ENCODE measurements at places on chromosomes 1 and 21. TPM values are rescaled to one million over a fixed set of nuclear protein-coding genes. Genes with fewer than 3 reads are reported as not detected.
A peak's percentile ranks its signal among the peaks of the same experiment; 100 is the strongest.

ENTREP3 gene
- 60.8 TPM for total RNA-seq

CFHR1 gene
- 0.81 TPM for total RNA-seq

DNA sequence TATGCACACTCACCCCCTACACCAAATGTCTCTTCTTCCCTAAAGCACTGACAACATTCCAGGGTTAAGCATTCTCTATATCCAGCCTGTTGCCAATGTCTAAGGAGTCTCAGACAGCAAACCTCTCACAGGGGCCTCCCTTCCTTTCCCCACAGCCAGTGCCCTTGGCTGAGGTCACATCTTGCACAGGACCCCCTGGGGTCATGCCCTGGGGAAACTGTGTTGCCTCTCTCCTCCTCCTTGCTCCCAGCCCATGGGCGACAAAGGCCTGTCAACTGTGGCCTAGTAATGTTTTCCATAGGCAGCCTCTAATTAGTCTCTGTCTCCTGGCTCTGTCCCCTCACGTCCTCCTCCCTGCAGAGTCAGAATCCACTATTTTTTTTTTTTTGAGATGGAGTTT, 54.6 kb downstream of the NENF start:
- DNase-seq = no peak

SLC45A1 gene
- total RNA-seq = not detected

- no peak for DNase-seq
Observed at GRCh38 chr1:205630651-205631009, 1.2 kb downstream of the ELK4 start.

DNA sequence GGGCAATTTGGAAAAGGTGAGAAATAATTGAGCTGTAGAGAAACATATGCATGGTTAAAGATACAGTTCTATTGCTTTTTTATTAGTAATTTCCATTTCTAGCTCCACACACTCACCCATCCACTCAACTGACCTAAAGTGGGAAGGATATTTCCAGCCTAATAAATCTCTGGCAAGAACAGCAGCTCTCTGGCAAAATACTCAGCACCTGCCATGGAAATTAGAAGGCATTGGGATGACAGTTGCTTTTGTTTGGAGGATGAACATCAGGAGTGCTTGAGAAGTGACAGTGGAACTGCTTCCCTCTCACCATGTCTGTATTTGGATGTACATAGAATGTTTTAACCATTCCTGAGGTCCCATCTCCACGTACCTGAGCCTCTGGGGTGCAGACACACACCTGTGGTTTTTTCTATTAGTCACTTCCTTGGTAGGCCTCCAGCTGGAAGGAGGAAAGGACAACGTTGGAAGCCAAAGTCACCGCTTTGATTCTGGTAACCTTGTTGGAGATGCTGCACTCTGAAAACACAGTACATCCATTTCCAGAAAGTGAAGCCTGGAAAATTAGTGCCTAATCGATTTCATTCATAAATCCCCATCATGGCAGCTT, 62.3 kb upstream of the RUNX1 start:
- DNase-seq = peak; percentile 5

DNA sequence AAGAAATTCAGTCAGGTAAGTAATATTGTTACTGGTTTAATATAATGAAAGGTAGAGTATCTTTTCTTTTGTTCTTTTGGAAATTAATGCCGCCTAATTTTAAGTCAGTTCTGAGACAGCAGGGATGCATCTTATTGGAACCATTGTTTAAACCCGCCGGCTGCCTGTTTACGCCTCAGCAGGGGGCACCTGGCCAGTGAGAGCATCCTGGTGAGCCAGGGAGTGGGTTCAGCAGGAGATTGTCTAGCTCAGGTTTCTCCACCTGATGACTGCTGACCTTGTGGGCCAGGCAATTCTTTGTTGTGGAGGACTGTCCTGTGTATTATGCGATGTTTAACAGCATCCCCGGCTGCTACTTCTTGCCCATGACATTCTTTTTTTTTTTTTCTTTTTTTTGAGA, 30.2 kb downstream of the CHAF1B start:
- no peak for DNase-seq

DNA sequence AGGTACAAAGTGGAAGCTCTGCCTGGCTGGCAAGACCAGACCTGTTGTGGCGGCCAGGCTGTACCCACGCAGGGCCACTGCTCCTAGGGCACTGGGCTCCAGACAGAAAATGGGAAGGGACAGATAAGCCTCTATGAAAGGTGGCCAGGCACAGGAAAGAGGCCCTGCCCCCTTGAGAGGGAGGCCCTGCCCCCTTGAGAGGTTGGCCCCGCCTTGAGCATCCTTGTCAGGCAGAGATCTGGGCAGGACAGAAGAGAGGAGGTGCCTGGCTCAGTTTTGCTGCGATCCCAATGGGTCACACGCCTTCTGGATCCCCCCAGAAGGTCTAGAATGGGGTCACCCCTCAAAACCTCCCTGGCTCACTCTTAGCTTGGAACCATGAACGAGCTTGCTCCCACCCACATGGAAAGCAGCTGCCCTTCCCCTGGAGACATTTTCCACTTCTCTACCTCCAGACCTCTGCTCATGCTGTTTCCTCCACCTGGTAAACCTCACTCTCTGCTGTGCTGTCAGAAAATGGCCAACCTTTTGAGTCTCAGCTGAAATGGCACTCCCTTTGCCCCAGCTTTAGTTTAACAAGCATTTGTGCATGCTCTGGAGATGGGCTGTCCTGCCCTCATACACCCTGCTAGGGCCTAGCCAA, 17.5 kb upstream of the ECE1 start:
- DNase-seq = no peak

PKLR gene
- total RNA-seq = not detected

DNA sequence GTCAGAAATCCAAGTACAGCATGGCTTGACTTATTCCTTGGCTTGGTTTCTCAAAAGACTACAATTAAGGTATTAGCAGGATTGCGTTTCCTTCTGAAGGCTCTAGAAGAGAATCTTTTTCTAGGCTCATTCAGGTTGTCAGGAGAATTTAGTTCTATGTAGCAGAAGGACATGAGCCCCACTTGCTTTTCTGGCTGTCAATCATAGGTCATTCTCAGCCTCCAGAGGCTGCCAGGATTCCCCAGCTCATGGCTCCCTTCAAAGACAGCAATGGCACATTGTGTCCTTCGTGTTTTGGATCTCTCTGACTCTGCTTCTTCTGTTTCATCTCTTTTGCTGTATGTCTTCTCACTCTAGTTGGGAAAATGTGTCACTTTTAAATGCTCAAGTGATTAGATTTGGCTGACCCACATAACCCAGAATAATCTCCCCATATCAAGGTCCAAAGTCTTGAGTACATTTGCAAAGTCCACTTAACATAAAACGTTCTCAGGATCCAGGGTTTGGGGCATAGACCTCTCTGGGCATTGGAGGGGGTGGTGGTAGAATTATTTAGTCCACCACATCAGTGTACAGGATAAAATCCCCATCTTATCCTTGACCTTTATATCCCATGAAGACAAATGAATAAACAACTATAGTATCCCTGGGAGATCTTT, 126.7 kb upstream of the BCL9 start:
- no peak for DNase-seq

DNA sequence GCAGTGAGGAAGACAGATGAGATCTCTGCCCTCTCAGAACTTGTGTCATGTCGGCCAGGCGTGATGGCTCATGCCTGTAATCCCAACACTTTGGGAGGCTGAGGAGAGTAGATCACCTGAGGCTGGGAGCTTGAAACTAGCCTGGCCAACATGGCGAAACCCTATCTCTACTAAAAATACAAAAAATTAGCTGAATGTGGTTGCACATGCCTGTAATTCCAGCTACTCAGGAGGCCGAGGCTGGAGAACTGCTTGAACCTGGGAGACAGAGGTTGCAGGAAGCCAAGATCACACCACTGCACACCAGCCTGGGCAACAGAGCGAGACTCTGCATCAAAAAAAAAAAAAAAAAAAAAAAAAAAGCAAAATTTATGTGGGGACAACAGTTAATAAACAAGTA, 40.9 kb upstream of the RALGPS2 start:
- peak; percentile 21 for DNase-seq

HES4 gene
- total RNA-seq = 41.8 TPM

DNA sequence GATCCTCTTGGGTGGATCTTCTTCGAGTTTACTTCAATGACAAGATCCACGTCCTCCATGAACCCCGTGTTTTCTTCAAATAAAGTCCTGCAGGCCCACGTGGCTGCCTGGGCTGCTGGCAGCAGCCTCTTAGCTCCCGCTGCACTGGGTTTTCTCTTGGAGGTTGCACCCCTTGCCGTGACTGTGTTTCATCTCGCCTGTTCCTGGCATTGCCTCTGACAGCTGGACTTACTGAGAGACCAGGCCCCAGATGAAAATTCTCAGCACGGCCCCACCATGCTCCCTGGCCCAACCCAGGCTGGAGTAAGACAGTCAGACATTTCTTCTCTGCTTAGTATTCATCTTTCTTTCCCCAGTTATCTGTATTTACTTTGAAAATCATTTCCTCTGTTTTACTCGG, 274.8 kb upstream of the RUNX1 start:
- DNase-seq = no peak

CD164L2 gene
- 1.7 TPM for total RNA-seq

DNA sequence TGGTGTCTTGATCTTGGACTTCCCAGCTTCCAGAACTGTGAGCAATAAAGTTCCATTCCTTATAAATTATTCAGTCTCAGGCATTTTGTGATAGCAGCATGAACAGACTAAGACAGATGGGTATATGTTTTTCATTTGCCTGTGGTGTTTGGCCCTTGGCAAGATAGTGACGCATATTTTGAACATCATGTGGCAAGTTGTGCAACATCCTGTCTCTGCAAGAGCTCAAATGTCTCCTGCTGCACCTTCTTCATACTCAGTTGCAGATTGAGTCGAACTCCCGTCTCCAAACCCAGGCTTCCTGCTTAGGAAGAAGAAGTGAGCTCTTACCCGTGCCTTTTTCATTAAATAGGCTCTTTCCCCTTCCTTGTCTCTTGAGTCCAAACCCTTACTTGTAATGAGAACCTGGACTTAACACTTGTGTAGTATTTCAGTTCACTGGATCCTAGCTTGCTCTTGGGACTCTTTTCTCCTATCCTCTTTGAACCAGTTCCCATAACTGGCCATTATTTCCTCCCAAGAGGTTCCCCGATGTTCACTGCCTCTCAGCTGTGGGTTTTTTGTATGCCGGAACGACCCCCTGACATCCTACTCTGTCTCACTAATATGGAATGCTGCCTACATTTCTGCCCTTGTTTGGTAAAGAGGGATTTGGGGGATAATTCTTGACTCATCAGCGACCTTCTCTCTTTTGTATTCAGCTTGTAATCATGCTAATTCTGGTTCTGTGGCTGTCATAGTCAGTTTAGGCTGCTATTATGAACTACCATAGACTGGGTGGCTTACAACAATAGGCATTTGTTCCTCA, 125.0 kb upstream of the KCNK2 start:
- DNase-seq = peak; percentile 24

DNA sequence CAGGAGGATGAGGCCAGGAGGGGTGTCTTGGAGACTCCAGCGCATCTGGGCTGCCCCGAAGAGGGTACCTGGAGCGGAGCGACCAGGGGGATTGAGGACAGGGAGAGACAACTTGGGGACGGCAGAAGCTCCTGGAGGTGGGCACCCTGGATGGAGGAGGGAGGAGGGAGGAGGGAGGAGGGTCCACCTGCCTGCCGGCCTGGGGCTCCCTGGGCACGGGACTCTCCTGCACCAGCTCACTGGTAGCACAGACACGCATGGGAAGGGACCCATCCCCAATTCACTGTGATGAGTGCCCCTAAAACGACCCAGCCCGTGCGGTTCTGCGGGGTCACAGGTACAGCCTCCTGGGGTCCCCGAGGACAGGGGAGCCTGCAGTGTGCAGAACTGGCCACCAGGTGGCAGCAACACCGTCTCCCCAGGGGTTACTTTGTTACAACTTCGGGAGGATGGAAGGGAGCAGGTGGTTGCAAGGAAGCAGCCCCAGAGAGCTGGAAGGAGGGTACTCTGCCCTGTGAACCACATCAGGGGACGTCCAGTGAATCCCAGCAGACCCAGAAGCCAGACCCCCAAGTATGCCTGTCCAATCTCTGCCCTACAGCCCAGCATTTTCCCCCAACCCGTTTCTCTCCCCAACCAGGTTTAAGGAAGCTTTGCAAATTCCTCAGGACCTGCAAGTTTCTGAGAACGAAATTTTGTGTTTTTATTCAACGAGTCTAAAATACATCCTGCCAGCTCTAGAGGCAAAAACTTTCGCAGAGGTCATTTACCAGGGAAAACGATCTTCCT, 482.4 kb downstream of the NPHP4 start:
- DNase-seq = no peak

DNA sequence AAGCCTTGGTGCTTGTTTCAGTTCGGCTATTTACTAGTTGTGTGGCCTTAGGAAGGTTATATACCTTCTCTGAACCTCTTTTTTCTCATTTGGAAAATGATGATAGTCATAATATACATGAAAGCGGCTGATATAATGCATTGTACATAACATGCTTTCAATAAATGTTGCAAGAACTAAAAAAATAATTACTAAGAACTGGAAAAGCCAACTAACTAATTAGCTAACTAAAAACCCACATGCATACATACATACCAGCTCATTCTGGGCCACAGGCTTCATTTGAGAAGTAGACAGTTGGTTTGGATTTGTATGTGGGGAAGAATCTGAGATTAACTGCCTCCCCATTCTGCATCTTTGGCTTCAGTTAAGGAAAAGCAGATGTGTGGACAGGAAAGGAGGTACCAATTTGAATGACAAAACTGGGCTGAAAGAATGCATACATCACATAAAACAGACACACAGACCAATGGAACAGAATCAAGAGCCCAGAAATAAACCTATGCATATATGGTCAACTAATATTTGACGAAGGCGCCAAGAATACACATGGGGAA, 217.9 kb downstream of the TM2D1 start:
- DNase-seq = no peak

Data from PC-9 (cell line).